Effector memory CD4-positive, alpha-beta T cell (primary cell): ENCODE measurements at places on chromosomes 11 and 22.

GRCh38 chr11:20087118-20087521, 73.2 kb downstream of the DBX1 start:
- H3K4me1 ChIP-seq: no peaks in the 10 kb centered on the region
- H3K36me3 ChIP-seq: no peaks in the 10 kb centered on the region
- no peak overlapping the region for H3K4me3 ChIP-seq

- peaks cover 19% of the 10 kb centered on the region for H3K4me1 ChIP-seq
- H3K27ac ChIP-seq: no peak overlapping the region
- no peaks in the 10 kb centered on the region for H3K36me3 ChIP-seq
- no peak overlapping the region for H3K4me3 ChIP-seq
- peaks cover 41% of the 10 kb centered on the region for H3K27me3 ChIP-seq
Observed at GRCh38 chr11:62921573-62922188, 518 bp upstream of the CHRM1 start.

- DNase-seq: no peak
- no peaks in the 10 kb centered on the region for H3K27me3 ChIP-seq
- H3K27ac ChIP-seq: no peak overlapping the region
- no peaks in the 10 kb centered on the region for H3K4me1 ChIP-seq
- H3K4me3 ChIP-seq: no peak overlapping the region
Observed at GRCh38 chr11:19828382-19829108, 115.9 kb downstream of the NAV2 start.

- no peaks in the 10 kb centered on the region for H3K4me1 ChIP-seq
- no peak for DNase-seq
- H3K36me3 ChIP-seq: no peaks in the 10 kb centered on the region
- H3K4me3 ChIP-seq: no peak overlapping the region
Observed at GRCh38 chr11:95364324-95365295, 133.6 kb upstream of the SESN3 start.

DNA sequence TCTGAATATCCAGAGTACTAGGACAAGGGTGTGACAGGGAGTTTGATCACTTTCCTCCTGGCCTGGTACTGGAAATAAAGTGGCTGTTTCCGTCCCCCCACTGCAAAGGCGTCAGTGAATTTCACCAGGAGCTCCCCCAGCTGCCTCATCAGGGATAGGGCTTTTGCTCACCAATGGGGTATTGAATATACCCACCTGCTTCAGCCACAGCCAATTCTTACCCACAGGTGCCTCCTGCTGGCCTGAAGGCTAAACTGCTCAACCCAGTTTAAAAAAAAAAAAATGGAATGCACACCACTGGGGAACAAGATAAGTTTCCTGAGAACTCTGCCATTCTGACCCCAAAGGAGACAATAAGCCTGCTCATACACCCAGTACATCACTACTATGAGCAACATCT, 65.3 kb upstream of the MS4A8 start:
- no peak overlapping the region for H3K4me3 ChIP-seq
- no peak for DNase-seq
- no peaks in the 10 kb centered on the region for H3K36me3 ChIP-seq
- H3K4me1 ChIP-seq: no peaks in the 10 kb centered on the region
- H3K27me3 ChIP-seq: no peaks in the 10 kb centered on the region
- no peak overlapping the region for H3K27ac ChIP-seq

DNA sequence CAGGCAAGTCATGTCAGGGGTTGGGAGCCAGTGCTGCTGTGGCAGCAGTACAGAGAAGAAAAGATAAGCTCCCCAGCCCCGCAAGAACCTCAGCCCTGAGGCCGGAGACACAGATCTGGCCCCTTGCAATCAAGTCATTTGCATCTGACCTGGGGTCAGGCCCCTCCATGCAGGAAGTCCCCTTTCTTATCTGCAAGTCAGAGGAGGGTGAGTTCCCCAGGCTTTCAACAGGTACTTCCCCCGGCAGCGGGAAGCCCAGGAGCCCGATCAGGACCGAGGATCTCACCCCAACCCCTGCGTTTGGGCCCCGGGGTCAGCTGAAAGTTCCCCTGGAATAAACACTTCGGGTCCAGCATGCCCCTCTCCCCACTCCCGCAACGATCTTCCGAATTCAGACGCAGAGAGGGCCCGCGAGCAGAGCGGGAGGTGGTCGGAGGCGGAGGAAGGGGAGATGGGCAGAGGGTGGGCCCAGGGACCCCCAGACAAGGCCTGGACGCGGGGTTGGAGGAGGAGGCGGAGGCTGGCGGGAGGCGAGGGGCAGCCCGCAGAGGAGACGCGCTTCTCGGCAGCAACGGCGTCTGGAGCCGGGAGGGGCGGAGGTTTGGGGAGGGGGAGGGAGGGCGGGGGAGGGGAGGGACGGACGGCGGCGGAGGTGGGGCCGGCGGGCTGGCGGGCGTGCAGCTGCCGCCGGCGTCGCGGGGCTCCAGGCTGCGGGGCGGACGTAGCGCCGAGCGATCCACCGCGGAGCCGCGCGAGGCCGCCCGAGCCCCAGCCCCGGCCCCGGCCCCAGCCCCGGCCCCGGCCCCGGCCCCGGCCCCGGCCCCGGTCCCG, at the start of gene TSPAN18:
TSPAN18 (plus strand) TSS at position 680 of the 831 bp plus-strand sequence. CDS start 179,455 bp downstream, outside the sequence.
- H3K36me3 ChIP-seq: no peaks in the 10 kb centered on the region
- H3K4me1 ChIP-seq: peaks cover 36% of the 10 kb centered on the region
- DNase-seq: peak; percentile 32
- peak within 1 kb of the TSS; percentile 99 for H3K4me3 ChIP-seq

DNA sequence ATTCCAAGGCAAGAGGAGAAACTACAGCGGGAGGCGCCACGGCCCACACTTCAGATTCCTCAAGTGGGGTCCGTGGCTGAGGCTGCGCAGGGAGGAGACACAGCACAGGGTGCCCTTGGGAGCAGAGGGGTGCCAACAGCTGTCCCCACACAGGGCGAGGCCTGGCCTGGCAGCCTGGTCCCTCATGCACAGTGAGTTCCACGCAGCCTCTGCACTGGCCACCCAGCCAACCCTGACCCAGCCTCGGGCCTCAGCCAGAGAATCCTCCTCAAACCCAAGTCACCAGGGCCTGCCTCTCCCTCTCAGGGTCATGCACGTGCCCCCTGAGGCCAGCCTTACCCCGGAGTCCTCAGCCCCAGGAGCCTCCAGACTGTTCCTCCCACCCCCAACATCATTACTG, 22.4 kb upstream of the MOB2 start:
- H3K27me3 ChIP-seq: no peaks in the 10 kb centered on the region
- H3K36me3 ChIP-seq: no peaks in the 10 kb centered on the region
- peaks cover 7% of the 10 kb centered on the region for H3K4me1 ChIP-seq
- no peak for DNase-seq
- no peak overlapping the region for H3K27ac ChIP-seq

GRCh38 chr11:4576880-4577279, 4.7 kb upstream of the OR52I2 start:
- no peak overlapping the region for H3K4me3 ChIP-seq
- H3K27me3 ChIP-seq: no peaks in the 10 kb centered on the region
- no peaks in the 10 kb centered on the region for H3K4me1 ChIP-seq

GRCh38 chr22:39699631-39700360, 129.2 kb downstream of the CACNA1I start:
- DNase-seq: no peak
- H3K4me3 ChIP-seq: no peak overlapping the region
- H3K36me3 ChIP-seq: no peaks in the 10 kb centered on the region
- H3K4me1 ChIP-seq: no peaks in the 10 kb centered on the region

- no peaks in the 10 kb centered on the region for H3K27me3 ChIP-seq
- no peaks in the 10 kb centered on the region for H3K4me1 ChIP-seq
- no peak overlapping the region for H3K4me3 ChIP-seq
- no peak overlapping the region for H3K27ac ChIP-seq
Observed at GRCh38 chr11:77090373-77091111, 12.1 kb upstream of the OMP start.
